ENCODE measurements at places on chromosomes 4 and X. TPM values are rescaled to one million over a fixed set of nuclear protein-coding genes. Genes with fewer than 3 reads are reported as not detected.

GRCh38 chr4:186825069-186825468 lies 101.4 kb upstream of the FAT1 start:
- DNase-seq, result no peak

DNA sequence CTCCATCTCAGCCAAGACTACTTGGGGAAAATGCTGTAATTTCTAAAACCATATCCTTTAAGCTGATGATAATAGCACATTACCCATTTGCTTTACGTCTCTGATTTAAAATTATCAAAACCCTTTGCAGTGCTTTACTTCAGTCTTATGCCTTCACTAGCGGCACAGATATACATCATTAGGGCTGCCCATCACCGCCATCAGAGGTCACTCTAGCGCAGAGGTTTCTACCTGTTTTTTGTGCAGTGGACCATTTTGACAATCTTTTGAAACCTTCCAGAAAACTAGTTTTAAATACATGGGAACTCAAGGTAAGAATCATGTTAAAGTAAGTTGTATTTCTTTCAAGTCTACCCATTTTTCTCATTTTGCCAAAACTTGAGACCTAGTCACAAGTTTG lies 592.5 kb downstream of the PPARGC1A start:
- DNase-seq, result no peak

GRCh38 chr4:52641854-52642563 lies 17.1 kb downstream of the USP46 start:
- no peak for DNase-seq

Gene GSX2
- total RNA-seq, result 6.8 TPM

DNA sequence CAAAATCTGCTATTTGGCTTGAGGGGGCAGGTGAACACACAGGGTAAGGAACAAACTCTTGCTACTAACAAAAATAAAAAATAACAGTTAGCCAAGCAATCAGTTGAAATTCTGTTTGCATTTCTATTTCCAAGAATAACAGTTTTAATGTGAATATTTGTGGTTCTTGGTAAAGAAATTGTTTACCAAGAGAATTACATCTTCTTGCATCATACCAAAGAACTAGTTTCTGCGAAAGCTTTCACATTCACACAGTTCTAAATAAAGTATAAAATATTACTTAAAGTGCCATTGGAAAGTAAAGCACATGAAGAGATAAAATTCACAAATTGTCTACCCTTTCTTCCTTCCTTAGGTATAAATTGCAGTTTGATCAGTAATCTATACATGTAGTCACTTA lies 54.4 kb downstream of the KLHL4 start:
- no peak for DNase-seq

DNA sequence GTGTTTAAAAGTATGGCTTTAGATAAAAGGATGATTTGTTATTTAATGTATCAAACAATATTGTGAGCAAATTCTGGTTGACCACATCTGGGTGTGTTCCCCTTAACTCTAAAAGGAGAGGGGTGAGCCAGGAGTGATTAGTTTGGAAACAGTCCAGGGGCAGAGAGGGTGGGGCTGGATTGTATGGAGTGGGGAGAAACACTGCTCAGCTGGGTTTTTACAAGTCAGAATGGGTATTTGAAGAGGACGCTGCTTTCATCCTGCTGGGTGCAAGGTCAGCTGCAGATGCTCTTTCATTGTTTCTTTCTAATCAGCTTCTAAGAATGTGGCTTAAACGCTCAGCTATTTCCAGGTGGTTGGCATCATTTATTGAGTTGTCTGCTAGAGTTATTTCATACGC lies 82.8 kb upstream of the LIMCH1 start:
- DNase-seq, result no peak

DNA sequence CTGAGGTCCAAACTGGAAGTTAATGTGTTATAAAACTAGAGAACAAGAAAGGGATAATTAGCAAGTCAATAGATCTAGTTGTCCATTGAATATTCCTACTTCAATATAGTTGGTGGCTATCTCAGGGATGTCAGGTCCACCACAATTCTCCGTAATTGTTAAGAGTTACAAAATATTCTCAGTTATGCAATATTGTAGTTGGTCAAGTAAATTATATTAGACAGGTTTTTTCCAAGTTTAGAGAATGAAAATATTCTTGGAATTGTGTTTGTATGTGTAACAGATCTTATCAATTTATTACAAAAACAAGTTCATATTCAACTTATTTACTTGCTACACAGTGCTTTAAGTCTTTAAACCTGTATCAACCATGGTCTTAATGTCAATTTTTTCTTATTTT lies 547.4 kb downstream of the SPRY1 start:
- no peak for DNase-seq

GRCh38 chrX:51151734-51152133 lies 180.9 kb upstream of the NUDT10 start:
- no peak for DNase-seq

DNA sequence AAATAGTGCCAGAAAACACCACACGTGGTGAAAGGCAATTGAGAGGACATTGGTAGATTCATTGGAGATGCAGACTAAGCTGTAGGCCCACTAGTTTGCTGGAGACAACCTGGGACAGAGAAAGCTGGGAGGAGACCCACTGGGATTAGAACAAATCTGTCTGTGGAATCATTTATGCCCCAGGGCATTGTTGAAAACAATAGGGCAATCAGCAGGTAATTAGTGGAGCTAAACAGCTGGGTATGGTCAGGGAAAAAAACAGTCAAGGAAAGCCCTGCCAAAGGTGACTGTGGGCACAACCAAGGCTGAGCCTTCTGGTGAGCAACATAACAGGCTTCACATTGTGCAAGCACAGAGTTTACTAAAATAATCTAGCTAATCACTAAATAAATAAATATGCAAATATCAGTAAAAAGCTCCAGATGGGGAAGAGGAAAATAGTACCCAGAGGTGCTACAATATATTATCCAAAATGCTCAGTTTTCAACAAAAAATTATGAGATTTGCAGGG lies 9.0 kb downstream of the TCEAL3 start:
- DNase-seq, result no peak

Measured in G401 (cell line).